ENCODE measurements at places on chromosomes 7 and 10.

GRCh38 chr7:36526863-36527548 lies 137.3 kb downstream of the ANLN start:
- DNase-seq = peak; percentile 43

GRCh38 chr7:13109201-13109600 lies 421.8 kb downstream of the ARL4A start:
- no peak for DNase-seq

GRCh38 chr7:149722356-149722957 lies 50.9 kb downstream of the ZNF467 start:
- no peak for DNase-seq

- DNase-seq = no peak
These were observed 54.8 kb downstream of the UBE2H start for GRCh38 chr7:129898007-129898406.

GRCh38 chr10:78896159-78896928 lies 172.4 kb upstream of the ZMIZ1 start:
- DNase-seq = no peak

- no peak for DNase-seq
These were observed 51.4 kb downstream of the PLPP4 start for GRCh38 chr10:120508393-120508792.

All from erythroblast (primary cell).